ENCODE measurements at places on chromosomes 13 and 19.
A peak's percentile ranks its signal among the peaks of the same experiment; 100 is the strongest.

- H3K36me3 ChIP-seq = peaks cover 4% of the 10 kb centered on the region
- peaks cover 8% of the 10 kb centered on the region for H3K4me1 ChIP-seq
- DNase-seq = no peak
- no peak overlapping the region for H3K4me3 ChIP-seq
These were observed 15.4 kb upstream of the KPTN start for GRCh38 chr19:47499371-47499770.

DNA sequence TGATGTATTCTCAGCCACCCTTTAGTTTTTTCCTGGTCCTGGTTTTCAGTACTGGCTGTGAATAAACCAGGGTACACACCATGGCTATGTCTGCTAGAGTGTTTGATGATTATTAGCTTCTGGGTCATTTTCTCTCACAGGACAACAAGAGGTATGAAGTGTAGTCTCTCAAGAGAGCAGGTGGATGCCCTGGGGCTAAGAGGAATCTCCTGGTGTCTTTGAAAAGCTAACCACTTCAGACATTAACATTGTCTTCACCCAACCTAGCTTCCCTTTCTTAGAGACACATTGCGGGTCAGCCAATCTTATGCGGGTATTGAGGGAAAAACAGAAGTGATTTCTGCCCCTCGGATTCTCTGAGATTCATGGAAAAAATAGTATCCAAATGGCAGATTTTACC lies 1.6 kb downstream of the ZNF730 start:
- H3K27me3 ChIP-seq = peaks cover 6% of the 10 kb centered on the region
- H3K4me1 ChIP-seq = peaks cover 28% of the 10 kb centered on the region

DNA sequence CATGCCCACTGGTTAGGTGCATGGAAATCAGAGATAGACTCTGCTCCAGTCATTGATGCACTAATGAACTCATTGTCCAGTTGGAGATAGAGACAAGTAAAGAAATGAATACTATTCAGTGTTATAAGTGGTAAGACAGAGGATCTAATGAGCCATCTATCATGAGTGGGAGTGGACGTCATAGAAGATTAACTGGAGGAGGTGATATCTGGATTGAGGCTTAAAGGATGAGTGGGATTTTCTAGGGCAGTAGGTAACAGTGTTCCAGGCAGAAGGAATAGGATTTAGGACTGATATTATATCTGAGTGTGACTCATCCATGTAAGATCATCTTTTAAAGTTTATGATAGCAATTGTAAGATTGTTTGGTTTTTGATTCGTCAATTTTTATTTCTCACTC lies 152.2 kb upstream of the CSNK1A1L start:
- no peaks in the 10 kb centered on the region for H3K4me1 ChIP-seq
- H3K4me3 ChIP-seq = no peak overlapping the region
- no peak overlapping the region for H3K27ac ChIP-seq
- H3K27me3 ChIP-seq = no peaks in the 10 kb centered on the region

DNA sequence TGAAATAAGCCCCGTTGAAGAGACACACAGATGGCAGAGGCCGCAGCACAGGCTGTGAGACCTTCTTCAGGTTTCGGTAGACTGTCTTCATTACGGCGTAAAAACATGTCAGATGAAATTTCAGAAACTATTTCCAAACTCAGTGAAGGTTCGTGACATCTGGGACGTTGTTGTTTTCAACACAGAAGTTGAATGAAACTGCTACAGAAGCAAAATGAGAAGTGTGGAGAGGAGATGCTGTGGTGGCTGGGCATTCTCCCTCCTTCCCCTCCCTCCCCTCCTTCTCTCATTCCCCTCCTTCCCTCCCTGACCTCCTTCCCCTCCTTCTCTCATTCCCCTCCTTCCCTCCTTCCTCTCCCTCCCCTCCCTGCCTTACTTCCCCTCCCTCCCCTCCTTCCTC lies 113.6 kb downstream of the ATP11A start:
- peak overlapping the region; percentile 59 for H3K27ac ChIP-seq
- DNase-seq = no peak
- H3K36me3 ChIP-seq = peaks cover 54% of the 10 kb centered on the region
- H3K4me3 ChIP-seq = no peak overlapping the region
- H3K27me3 ChIP-seq = peaks cover 5% of the 10 kb centered on the region

GRCh38 chr13:61774903-61775302 lies 359.3 kb upstream of the PCDH20 start:
- no peaks in the 10 kb centered on the region for H3K27me3 ChIP-seq
- no peak overlapping the region for H3K4me3 ChIP-seq
- no peak for DNase-seq
- no peaks in the 10 kb centered on the region for H3K36me3 ChIP-seq

DNA sequence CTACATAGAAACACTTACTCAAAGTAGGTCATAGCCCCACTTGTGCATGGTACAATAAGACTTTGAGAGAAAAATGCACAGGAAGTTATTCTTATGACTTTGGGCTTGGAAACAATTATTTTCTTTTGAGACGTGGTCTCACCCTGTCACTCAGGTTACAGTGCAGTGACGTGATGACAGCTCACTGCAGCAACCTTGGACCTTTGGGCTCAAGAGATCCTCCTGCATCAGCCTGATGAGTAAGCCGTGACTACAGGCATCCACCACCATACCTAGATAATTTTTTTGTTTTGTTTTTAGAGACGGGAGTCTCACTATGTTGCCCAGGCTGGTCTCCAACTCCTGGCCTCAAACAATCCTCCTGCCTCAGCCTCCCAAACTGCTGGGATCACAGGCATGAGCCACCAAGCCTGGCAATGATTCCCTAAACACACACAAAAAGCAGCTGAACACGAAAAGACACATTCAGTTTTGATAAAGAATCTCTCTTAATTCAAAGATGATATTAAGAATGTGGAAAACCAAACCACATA lies 17.9 kb downstream of the NLRP9 start:
- H3K27ac ChIP-seq = no peak overlapping the region
- H3K4me1 ChIP-seq = no peaks in the 10 kb centered on the region
- peaks cover 3% of the 10 kb centered on the region for H3K27me3 ChIP-seq
- no peaks in the 10 kb centered on the region for H3K36me3 ChIP-seq
- H3K4me3 ChIP-seq = no peak overlapping the region

DNA sequence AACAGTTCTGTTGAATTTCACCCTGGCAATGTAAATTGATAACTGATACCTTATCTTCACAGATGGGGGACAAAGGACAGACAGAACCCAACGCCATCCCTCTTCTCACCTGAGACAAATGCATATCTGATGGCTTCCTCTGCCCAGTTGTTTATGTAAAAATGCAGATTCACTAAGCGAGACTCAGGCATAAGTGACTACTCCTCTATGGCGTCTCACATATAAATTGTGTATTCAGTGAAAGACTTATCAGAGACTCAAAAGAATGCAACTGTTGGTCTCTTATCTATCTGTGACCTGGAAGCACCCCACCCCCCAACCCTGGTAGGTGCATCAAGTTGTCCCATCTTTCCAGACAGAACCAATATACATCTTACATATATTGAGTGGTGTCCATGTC lies 13.3 kb upstream of the CALM3 start:
- no peak for DNase-seq
- no peaks in the 10 kb centered on the region for H3K36me3 ChIP-seq
- no peak overlapping the region for H3K4me3 ChIP-seq

DNA sequence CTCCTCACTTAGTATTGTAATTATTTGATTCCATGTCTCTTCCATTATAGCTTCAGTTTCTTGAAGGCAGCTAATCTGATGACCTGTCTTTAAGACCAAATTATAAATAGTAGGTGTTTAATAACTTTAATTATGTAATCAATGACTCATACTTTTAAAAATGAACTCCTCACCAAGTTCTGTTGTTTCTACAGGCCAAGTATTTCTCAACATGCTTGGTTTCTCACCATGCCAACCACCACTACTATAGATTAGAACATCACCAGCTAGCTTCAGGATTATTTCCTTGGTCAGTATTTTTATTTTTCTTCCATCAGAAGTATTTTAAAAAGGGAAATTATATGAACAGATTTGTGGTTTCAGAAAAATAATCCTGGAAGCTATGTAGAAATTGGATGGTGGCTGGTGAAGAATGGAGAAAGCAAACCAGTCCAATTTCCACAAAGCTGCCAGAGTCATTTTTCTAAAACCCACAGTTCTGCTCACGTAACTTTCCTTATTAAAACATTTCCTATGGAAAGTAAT lies 237.7 kb upstream of the DACH1 start:
- DNase-seq = no peak
- H3K4me1 ChIP-seq = no peaks in the 10 kb centered on the region
- no peak overlapping the region for H3K4me3 ChIP-seq
- H3K27ac ChIP-seq = no peak overlapping the region
- no peaks in the 10 kb centered on the region for H3K36me3 ChIP-seq

- H3K4me1 ChIP-seq = peaks cover 67% of the 10 kb centered on the region
- peak overlapping the region; percentile 99 for H3K27ac ChIP-seq
- H3K4me3 ChIP-seq = peak overlapping the region; percentile 3
- no peak for DNase-seq
- no peaks in the 10 kb centered on the region for H3K27me3 ChIP-seq
These were observed 33.0 kb downstream of the COL4A2 start for GRCh38 chr13:110339975-110340550.

DNA sequence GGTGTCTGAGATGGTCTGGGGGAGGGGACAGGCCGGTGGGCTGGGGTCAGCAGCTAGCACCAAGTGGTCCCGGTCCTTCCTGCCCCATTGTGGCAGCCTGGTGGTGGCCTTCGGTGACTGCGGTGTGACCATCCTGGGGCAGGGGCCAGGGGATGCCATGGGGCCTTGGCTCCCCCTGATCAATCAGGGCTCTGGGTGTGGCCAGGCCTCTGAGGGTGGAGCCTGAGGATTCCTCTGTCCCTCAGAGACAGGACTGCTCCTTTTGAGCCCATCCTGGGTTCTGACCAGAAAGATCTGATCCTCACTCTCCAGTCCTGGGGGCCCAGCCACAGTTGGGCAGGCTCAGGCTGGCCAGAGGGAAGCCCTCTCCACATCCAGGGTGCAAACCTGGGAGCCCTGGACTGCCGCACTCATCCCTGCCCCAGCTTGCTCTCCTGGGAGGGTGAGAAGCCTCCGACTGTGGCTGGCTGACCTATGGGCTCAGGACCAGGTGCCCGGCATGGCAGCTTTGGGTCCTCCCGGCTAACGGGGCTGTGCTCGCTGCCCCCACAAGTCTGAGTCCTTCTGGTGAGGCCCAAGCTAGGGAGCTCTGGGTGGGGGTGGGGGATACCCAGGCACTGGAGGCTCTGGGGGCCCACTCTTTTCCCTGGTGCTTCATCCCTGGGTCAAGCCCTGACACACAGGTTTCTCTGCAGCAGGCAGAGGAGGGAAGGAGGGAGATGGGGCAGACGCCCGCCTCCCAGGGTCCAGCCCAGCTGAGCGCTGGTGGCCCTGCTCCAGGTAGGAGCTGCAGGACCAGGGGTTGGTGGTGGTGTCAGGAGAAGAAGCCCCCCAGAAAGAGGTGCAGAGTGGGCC lies 59.5 kb downstream of the IER2 start:
- H3K36me3 ChIP-seq = no peaks in the 10 kb centered on the region
- peaks cover 53% of the 10 kb centered on the region for H3K4me1 ChIP-seq
- no peak overlapping the region for H3K27ac ChIP-seq
- no peak for DNase-seq

- H3K36me3 ChIP-seq = no peaks in the 10 kb centered on the region
- peak overlapping the region; percentile 61 for H3K27ac ChIP-seq
- no peak for DNase-seq
These were observed 46.1 kb upstream of the CNMD start for GRCh38 chr13:52785739-52786138.

DNA sequence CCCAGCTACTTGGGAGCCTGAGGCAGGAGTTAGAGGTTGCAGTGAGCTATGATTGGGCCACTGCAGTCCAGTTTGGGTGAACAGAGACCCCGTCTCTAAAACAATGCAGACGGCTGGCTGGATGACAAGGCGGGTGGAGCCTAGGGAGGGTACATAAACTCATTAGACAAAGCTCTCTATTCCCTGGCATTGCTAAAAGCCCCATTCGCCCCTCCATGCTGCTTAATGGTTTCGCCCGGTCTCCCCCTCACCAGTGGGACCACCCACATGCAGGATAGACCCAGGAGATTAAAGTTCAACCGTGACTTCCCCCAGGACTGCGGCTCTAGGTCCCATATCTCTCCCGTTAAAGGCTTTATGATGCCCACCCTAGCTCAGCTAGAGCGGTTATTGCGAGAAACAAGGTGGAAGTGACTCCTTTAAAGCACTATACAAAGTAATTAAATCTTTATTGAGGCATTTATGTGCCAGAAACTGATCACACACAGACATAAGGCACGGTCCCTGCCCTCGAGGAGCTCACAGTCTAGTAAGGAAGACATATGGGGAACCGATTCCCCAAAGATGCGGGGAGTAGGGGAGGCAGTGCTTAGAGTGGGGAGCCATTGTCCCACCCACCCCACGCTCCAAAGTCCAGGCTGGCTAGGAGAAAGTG lies 4.9 kb downstream of the LYPD3 start:
- H3K27me3 ChIP-seq = peaks cover 69% of the 10 kb centered on the region
- peaks cover 11% of the 10 kb centered on the region for H3K4me1 ChIP-seq
- H3K4me3 ChIP-seq = no peak overlapping the region

Measured in nephron progenitor cell (in vitro differentiated cells).